ENCODE measurements at places on chromosomes 5 and 9. TPM values are rescaled to one million over a fixed set of nuclear protein-coding genes. Genes with fewer than 3 reads are reported as not detected.

Gene CDHR2
- total RNA-seq: 0.61 TPM

Gene GRIA1
- total RNA-seq: not detected

Gene FOXD4L3
- not detected for total RNA-seq

Gene C9
- not detected for total RNA-seq

Gene SEMA6A
- total RNA-seq: not detected
